ENCODE measurements at places on chromosomes 16 and 17.

DNA sequence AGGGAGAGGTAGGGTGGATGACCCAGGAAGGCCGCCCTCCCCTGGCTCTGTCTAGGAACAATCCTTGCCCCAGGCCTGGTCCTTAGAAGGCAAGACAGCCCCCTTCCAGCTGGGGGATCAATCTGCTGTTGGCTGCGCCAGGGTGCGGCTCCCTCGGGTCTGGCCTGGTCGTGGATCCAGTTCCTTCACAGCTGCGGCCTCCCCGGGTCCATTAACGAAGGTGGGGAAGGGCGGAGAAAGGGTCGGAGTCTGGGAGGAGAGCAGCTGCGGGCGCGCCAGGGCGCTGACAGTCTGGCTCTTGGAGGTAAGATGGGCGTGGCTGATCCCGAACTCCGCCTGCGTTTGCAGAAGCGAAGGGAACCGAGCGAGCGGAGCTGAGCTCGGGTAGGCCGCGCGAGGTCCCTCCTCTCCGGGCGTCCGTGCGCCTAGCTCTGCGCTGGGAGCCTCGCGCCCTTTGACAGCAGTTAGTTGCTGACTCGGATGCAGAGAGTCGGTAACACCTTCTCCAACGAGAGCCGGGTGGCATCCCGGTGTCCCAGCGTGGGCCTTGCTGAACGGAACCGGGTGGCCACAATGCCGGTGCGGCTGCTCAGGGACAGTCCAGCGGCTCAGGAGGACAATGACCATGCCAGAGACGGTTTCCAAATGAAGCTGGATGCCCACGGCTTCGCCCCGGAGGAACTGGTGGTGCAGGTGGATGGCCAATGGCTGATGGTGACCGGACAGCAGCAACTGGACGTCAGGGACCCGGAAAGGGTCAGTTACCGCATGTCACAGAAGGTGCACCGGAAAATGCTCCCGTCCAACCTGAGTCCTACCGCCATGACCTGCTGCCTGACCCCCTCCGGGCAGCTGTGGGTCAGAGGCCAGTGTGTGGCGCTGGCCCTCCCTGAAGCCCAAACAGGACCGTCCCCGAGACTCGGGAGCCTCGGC is at the start of gene HSPB9:
TSS of gene HSPB9 (plus strand) at position 434 of the 933 bp plus-strand sequence. CDS start at position 481, 47 bp downstream.
- DNase-seq: no peak

- DNase-seq: no peak
Measured at GRCh38 chr16:10412935-10413601, 27.2 kb downstream of the ATF7IP2 start.

DNA sequence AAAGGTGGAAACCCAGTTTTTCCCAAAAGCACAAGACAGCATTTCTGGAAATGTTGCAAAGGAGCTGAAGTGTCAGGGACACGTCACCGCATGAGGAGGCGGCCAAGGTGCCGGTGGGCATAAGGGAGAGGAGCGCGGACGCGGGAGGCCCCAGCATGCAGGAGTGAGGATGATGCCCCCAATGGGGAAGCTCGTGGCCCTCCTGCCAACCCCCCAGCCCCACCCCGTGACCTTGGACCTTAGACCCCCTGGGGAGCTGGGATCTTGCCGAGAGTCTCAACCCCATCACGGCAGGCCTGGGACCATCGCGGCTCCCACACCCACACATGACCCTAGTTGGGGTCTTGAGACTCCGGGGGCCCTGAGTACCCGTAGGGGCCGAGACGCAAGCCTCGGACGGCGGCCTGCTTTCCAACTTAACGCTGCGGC is 119.4 kb upstream of the METRNL start:
- no peak for DNase-seq

GRCh38 chr17:3665834-3666233 is 2.5 kb downstream of the TAX1BP3 start:
- no peak for DNase-seq

DNA sequence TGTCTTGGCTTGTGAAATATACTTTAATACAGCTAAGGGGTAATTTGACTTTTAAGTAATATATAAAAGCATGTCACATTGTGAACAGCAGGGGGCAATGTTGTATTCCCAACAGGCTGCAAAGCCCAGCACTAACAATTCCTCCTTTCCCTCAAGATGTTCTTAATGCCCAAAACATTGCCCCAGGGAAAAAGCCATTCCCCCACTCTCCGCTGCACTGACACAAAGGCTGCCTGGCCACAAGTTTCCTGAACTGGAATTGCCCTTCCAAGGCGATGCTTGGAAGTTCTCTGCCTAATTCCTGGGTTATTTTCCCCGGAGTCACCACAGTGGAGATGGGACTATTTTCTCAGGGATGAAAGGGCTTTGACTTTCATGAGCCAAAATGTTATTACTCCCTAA is 27.2 kb downstream of the CLEC16A start:
- no peak for DNase-seq

- no peak for DNase-seq
Measured at GRCh38 chr17:68394608-68395331, 62.5 kb downstream of the WIPI1 start.

DNA sequence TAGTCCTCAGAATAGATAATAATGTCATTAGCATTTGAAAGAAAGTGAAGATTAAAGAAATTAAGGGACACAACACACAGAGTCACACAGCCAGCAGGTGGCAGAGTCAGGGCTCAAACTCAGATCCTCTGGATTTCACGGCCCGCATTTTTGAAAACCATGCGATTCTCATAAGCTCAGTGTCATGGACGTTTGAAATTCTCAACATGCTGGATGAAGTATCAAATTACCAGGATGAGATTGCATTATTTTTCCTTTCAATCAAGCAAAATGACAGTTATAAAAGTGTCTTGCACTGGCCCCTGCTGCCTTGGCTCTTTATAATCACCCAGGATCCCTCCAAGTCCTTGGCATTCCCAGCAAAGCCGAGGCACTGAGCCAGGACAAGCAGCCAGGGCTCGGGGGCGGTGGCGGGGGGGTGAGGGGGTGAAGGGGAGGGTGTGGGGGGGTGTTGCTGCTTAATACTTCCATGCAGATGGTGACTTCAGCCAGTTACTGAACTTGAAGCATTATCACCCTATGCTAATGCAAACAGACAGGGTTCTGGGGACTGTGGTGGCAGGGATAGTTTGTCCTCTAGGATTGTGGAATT is 6.6 kb upstream of the BMERB1 start:
- DNase-seq: no peak

DNA sequence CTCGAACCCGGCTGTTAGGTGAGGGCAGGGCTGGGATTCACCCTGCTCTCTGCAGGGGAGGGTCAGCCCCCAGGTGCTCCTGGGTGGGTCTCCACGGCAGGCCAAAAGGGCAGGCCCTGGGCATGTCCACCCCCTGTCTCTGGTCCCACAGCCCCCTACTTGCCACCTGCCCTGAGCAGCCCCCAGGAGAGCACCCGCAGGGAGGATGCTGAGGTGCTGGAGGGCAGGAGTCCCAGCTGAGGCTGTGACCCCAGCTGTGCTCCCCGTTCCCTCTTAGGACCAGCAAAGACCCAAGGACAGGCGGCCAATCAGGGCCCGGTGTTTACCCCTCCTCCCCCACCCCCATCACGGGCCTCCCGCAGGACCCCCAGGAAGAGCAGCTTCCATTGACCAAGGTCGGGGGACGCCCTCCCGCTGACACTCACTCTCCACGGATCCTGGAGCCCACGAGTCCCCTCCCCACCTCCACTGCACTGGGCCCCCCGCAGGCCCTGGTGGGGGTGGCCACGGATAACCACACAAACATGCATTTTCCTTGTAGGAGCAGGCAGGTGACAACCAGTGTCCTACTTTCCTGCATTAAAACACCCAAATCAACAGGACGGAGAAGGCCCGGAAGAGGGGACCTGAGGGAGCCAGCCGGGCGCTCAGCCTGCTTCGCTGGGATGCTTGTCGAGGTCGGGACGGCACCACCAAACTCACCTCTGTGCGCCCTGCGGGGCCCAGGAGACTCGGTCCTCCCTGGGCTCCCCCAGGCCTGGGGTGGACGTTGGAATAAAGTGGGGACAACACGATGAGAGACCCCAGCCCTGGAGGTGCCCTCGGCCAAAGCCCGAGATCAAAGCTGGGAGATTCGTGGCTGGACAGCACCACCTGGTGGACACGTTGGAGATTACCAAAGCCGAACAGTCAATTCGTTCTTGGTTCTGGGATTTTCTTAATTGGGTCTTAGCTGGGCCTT is 22.5 kb upstream of the ENPP7 start:
- peak; percentile 52 for DNase-seq

DNA sequence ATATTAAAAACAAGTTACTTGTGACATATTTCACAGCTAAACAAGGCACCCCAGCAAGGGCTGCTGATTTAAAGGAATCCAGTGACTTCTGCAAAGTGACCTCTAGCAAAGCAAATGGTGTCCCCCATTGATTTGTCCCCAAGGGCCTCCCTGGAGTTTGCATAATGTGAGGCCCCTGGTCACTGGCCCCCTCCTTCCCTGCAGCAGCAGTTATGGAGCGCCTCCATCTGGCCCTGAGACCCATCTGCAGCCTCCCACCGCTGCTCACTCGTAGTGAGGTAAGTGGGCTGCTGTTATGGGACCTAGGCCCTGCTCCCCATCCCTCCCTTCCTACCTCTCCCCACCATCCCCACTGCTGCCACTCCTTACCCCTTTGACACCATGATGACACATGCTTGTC is 19.6 kb upstream of the EEF2K start:
- DNase-seq: no peak

DNA sequence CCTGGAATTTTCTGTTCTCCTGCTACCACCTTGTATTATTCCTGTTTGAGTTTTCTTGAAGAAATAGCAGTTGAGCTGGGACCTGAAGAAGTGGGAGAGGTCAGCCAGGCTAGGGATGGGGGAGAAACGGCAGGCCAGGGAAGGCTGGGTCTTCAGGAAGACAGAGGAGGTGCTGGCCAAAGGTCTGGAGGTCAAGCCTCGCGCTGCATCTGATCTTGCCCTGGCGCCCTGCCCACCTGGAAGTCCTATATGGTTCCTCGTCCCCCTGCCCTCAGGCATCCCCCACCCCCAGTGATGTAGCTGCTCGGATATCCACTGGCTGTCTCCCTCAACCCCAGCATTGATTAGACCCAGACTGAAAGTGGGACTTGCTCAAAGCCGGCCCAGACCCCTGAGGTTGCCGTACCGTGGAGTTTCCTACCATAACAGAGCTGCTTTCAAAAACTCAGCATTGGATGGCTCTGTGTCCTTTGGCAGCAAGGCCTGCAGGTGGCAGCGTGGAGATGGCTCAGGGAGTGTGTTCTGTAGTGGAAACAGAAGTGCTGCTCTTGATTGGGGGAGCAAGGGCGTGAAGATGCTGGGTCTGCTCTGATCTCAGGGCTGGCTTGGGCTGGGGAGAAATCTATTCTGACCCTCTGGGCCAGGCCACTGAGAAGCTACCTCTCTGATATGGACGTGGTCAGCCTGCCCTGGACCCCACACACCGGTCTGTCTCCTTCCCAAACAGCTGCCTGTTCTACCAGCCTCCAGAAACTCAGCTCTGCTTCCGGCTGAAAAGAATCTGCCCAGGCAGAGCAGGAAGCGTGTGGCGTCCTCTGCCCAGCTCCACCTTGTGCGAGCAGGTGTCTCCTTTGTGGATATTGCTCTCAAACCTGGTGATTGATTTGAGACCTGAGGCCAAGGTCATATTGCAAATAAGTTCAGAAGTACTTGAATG is 107.0 kb upstream of the CACNG5 start:
- DNase-seq: no peak

- no peak for DNase-seq
Measured at GRCh38 chr17:34816848-34817247, 144.4 kb downstream of the CCT6B start.

DNA sequence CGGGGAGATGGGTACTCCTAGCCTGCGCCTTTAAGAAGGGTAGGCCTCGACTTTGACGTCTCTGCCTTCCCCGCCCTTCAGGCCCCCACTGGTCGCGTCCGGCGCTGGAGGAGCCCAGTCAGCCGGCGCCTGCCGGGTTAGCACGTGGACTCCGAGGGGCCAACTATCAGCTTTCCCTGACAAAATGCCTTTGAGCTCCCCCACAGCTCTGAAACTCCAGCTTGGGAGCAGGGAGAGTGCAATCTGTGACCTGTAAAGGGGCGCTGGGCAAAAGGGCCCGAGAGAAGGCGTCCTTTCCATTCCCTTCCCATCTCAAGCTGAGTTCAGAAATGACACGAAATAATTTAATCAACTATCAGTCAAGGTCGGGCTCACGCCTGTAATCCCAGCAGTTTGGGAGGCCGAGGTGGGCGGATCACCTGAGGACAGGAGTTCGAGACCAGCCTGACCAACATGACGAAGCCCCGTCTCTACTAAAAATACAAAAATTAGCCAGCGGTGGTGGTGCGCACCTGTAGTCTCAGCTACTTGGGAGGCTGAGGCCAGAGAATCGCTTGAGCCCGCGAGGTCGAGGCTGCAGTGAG is 2.3 kb upstream of the SLC25A39 start:
- DNase-seq: peak; percentile 89

- no peak for DNase-seq
Measured at GRCh38 chr17:6789146-6789545, 13.1 kb downstream of the FBXO39 start.

DNA sequence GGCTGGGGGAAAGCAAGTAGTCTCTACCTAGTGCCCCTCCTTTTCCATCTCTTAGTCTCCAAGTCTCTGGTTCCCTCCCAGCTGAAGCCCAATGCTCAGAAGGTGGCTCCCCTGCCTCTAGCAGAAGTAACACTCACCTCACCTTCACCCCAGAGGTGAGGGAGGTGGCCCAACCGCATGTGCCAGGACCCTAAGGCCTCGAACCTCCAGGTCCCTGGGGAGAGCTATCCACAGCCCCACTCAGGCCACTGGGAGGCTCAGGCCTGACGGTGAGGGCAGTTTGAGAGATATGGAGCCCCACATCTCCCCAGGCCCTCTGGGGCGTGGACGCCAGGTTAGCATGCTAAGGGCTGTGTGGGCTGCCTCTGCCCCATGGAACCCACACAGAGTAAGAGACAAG is 5.8 kb downstream of the CBLN1 start:
- no peak for DNase-seq

- DNase-seq: peak; percentile 35
Measured at GRCh38 chr16:85334718-85335583, 222.7 kb upstream of the CIBAR2 start.

- peak; percentile 90 for DNase-seq
Measured at GRCh38 chr16:4538350-4539235, at the start of gene CDIP1. Gene CDIP1, minus strand, starts transcription at chr16:4538773. Its CDS starts 24,643 bp downstream, at chr16:4514130.

- DNase-seq: no peak
Measured at GRCh38 chr16:57196286-57196685, 10.2 kb downstream of the RSPRY1 start.

- no peak for DNase-seq
Measured at GRCh38 chr17:17698869-17699351, 17.7 kb downstream of the RAI1 start.

- DNase-seq: no peak
Measured at GRCh38 chr17:48751733-48752398, 23.3 kb upstream of the HOXB13 start.

- DNase-seq: no peak
Measured at GRCh38 chr16:14545346-14545884, 84.6 kb downstream of the PARN start.

- DNase-seq: no peak
Measured at GRCh38 chr17:55986817-55987216, 166.5 kb upstream of the ANKFN1 start.

DNA sequence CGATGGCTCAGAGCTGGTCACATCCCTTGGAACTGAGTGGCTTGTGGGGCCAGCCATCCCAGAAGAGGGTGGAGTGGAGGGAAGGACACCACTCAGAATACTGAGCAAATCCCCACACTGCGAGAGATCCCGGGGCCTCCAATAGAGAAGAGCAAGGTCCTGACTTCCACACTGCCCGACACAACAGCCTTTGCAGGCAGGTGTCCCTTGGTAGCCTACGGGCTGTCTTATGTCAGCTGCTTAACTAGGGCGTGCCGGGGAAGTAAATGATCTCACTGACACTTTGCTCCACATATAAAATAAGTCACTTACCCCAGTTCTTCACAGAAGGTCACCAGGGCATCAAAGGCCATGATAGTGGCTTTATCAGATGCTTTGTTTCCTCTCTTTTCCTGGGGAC is 16.1 kb downstream of the RECQL5 start:
- DNase-seq: no peak
